Lung (tissue), 17 donors: ENCODE measurements at places on chromosomes 6 and 20.

- peaks cover 2% of the 10 kb centered on the region for H3K36me3 ChIP-seq
- H3K4me3 ChIP-seq = no peak overlapping the region
- H3K4me1 ChIP-seq = no peaks in the 10 kb centered on the region
- peak; percentile 59 for DNase-seq
Measured at GRCh38 chr20:48709744-48710143, 118.1 kb downstream of the PREX1 start.

DNA sequence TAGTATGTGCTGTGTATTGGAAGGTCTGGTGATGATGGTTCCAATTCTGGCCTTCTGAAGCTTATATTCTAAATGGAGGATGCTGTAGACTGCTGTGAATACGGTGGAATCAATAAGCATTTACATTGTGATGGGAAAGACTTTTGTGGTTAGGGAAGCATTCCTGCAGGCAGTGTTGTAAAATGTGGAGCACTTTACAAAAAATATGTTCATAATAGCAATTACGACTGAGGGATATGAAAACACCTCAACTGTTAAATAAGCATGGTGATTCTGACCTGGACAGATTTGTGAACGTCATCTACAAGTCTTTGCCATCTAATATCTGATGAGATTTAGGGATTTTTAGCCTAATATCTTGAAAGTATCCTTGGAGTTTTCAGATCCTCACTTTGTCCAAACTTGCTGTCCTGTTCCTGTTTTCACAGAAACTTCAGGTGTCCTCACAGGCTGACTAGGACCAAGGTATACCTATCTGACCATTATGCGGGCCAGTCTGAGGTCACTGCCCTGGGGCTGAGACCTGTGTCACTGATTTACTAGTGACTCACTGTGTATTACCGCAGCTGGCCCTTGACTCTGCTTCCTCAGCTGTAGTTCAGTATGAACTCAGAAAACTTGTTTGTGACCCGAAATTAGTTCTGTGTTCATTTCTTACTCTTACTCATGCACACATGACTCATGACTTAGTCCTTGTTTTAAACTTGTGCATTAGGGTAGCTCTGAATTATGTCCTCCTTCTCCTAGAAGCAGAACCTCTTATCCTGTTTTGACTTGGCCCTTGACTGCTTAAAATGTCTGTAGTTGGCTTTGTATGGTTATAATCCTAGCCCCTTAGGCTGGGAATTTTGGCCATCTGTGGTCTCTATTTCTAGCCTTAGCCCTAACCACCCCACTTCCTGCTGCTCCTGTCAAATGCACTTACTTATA lies 343.0 kb downstream of the CDKAL1 start:
- H3K4me1 ChIP-seq = no peaks in the 10 kb centered on the region
- H3K36me3 ChIP-seq = no peaks in the 10 kb centered on the region
- DNase-seq = no peak
- no peaks in the 10 kb centered on the region for H3K27me3 ChIP-seq
- H3K4me3 ChIP-seq = no peak overlapping the region

- peaks cover 3% of the 10 kb centered on the region for H3K4me1 ChIP-seq
- DNase-seq = no peak
- H3K4me3 ChIP-seq = no peak overlapping the region
- H3K36me3 ChIP-seq = peaks cover 15% of the 10 kb centered on the region
- H3K27ac ChIP-seq = no peak overlapping the region
Measured at GRCh38 chr6:3285732-3286131, 27.0 kb downstream of the PSMG4 start.

DNA sequence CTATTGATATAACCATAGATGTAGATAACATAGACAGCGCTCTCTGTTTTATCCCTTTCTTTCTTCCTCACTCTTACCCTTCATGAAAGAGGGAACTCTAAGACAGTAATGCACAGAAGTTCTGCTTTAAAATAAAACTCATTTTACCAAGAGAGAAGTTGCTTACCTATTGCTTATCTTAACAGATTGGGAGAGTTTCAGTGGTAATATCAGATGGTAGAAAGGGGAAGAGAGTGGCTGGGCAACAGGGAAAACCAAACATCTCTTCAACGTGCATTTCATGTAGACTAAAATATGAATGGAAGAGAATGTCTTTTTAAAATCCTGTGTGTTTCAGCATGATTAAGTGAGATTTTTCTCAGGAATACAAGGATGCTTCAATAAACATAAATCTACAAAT lies 45.3 kb upstream of the SIRPG start:
- DNase-seq = no peak
- no peaks in the 10 kb centered on the region for H3K4me1 ChIP-seq
- no peaks in the 10 kb centered on the region for H3K36me3 ChIP-seq
- H3K27ac ChIP-seq = no peak overlapping the region

GRCh38 chr6:129516005-129516404 lies 194.0 kb downstream of the ARHGAP18 start:
- H3K4me3 ChIP-seq = no peak overlapping the region
- no peaks in the 10 kb centered on the region for H3K27me3 ChIP-seq
- H3K4me1 ChIP-seq = no peaks in the 10 kb centered on the region
- H3K36me3 ChIP-seq = peaks cover 8% of the 10 kb centered on the region
- no peak for DNase-seq
- no peak overlapping the region for H3K27ac ChIP-seq

DNA sequence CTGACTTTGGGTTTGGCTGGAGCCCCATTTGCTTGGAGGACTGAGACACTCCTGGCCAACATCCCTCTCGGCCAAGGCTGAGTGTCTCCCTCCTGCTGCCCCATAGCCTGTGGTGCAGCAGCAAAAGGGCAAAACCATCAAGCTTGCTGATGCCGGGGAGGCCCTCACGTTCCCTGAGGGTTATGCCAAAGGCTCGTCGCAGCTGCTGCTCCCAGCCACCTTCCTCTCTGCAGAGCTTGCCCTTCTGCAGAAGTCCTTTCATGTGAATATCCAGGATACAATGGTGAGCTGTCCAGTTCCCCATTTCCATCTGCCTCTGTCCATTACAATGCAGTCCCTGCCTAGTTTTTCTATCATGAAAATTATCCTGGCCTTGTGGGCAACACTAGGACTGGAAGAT lies 6.0 kb downstream of the BPIFB6 start:
- H3K27me3 ChIP-seq = peaks cover 2% of the 10 kb centered on the region
- no peaks in the 10 kb centered on the region for H3K36me3 ChIP-seq
- no peak for DNase-seq

- H3K27ac ChIP-seq = no peak overlapping the region
- no peak overlapping the region for H3K4me3 ChIP-seq
- no peak for DNase-seq
Measured at GRCh38 chr6:54320871-54321270, 12.6 kb downstream of the TINAG start.

- no peak overlapping the region for H3K27ac ChIP-seq
- peaks cover 2% of the 10 kb centered on the region for H3K4me1 ChIP-seq
- no peak overlapping the region for H3K4me3 ChIP-seq
Measured at GRCh38 chr6:152170702-152171667, 363.5 kb downstream of the ESR1 start.

DNA sequence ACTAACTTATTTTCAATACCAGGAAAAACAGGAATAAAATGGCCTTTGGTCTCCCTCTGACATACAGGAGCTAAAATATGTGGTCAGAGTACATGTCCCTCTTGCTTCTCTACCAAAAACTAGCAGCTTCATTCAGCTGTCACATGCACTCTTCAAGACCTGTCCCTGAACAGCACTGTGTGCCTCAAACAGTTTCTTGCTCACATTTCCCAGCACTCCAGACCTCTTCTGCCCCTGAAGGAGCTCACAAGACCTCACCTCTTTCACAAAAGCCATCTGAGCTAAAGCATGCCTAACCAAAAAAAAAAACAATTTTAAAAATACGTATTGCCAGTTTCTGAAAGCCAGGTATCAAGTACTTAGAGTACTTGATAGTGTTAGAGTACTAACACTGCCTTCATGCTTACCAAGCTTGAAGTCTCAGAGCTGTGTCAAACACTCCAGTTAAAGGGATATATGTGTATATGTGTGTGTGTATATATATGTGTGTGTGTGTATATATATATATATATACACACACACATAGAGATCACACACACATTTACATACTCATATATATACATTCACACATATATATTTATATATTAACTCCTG lies 148.3 kb upstream of the POU3F2 start:
- no peak overlapping the region for H3K27ac ChIP-seq
- no peak overlapping the region for H3K4me3 ChIP-seq
- DNase-seq = peak; percentile 41

- no peaks in the 10 kb centered on the region for H3K27me3 ChIP-seq
- H3K4me1 ChIP-seq = peaks cover 5% of the 10 kb centered on the region
- H3K36me3 ChIP-seq = no peaks in the 10 kb centered on the region
- H3K27ac ChIP-seq = no peak overlapping the region
- no peak for DNase-seq
- no peak overlapping the region for H3K4me3 ChIP-seq
Measured at GRCh38 chr6:46996860-46997641, 45.1 kb downstream of the ADGRF1 start.

DNA sequence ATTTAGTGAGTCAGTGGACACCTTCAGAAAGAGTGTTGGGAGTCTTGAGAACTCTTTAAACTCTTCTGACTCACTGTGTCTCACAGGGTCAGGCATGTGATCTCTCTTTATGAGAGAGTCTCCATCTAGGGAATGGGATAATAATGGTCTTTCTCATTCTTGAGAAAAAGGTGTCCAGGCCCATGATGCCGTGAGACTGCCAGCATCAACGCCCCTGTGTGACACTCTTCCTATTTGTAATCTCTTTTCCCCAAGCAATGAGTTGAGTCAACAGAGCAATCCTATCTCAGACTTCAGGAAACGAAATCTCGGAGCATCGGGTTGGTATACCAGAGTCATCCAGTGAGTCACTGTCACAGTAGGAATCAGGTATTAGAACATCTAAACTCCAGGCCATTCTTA lies 82.3 kb upstream of the BMP2 start:
- no peak overlapping the region for H3K27ac ChIP-seq
- DNase-seq = no peak
- no peaks in the 10 kb centered on the region for H3K36me3 ChIP-seq
- no peak overlapping the region for H3K4me3 ChIP-seq
- no peaks in the 10 kb centered on the region for H3K27me3 ChIP-seq
- no peaks in the 10 kb centered on the region for H3K4me1 ChIP-seq

DNA sequence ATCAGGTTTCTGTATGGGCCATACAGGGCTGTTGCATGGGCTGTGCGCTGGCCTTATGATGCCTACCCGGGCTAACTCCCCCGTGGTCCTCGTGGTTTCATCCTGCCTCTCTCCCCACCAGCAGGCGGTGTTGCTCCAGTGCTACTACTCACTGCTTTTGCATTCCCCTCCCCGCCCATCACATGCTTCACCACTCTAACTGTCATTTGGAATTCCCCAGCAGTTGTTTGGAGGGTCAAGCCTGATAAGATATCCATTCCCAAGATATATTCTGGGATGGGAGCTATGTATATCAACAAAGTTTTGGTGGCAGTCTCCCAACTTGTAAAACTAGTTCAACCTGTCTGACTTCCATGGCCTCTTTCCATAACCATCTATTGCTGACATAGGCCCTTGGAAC lies 233.2 kb upstream of the SOX4 start:
- H3K36me3 ChIP-seq = no peaks in the 10 kb centered on the region
- H3K4me3 ChIP-seq = no peak overlapping the region
- no peaks in the 10 kb centered on the region for H3K4me1 ChIP-seq
- DNase-seq = no peak

- H3K36me3 ChIP-seq = no peaks in the 10 kb centered on the region
- no peak overlapping the region for H3K4me3 ChIP-seq
- no peaks in the 10 kb centered on the region for H3K27me3 ChIP-seq
- H3K4me1 ChIP-seq = peaks cover 5% of the 10 kb centered on the region
- peak; percentile 77 for DNase-seq
- no peak overlapping the region for H3K27ac ChIP-seq
Measured at GRCh38 chr6:35562060-35562459, 49.4 kb upstream of the TULP1 start.

DNA sequence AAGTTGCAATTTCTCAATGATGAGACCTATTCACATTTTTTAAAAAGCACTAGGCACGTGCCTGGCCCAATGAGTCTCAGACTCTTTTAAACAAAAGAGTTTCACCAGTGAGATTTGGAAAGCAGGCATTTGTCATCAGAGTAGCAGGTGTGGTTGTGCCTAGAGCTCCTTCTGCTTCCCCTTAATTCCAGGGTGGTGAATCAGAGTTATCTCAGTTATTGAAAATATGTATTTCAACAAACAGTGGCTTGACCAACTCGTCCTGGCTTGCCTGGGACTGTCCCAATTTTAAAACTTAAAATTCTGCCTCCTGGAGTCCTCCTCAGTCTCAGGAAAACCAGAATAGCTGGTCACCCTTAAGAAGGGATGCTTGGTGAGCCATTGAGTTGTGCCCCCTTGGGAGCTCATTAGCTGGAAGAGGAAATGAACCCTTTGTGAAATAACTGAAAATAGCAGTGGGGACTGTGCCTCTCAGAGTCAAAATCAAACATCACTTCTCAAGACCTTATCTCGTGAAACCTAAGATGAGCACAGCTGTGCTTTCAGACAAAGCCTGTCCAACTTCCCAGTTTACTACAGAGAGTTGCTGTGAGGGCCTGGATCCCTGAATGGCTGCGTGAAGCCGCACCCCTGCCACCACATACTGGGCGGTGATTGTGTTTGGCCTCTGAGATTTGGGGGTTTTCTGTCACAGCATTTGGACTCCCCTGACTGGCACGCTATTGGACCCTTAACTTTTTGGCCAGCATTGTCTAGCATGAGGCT lies 116.3 kb downstream of the ANKRD60 start:
- peaks cover 1% of the 10 kb centered on the region for H3K4me1 ChIP-seq
- no peak overlapping the region for H3K4me3 ChIP-seq
- no peaks in the 10 kb centered on the region for H3K36me3 ChIP-seq
- DNase-seq = peak; percentile 21

GRCh38 chr6:148596891-148597455 lies 149.9 kb upstream of the UST start:
- peak; percentile 41 for DNase-seq
- no peaks in the 10 kb centered on the region for H3K27me3 ChIP-seq

DNA sequence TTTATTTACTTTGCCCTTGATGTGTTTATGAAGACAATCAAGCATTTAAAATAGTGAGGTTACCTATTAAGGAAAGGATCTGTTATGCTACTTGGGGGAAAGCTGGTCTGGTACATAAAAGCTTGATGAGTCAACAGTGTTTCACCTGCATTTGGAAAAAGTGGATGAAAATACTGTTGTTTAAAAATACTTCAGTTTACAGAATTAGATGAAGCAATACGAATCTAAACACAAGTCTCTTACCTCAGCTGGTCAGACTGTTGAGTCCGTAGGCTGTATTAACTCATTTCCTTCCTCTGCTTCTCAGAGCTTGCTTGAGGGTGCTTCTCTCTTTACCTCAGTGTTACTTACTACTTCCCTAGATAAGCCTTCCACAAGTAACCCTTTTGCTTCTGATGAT lies 36.1 kb downstream of the NKX2-4 start:
- H3K27me3 ChIP-seq = no peaks in the 10 kb centered on the region
- no peaks in the 10 kb centered on the region for H3K4me1 ChIP-seq

- peaks cover 14% of the 10 kb centered on the region for H3K4me1 ChIP-seq
- H3K36me3 ChIP-seq = no peaks in the 10 kb centered on the region
- no peaks in the 10 kb centered on the region for H3K27me3 ChIP-seq
- no peak for DNase-seq
- H3K27ac ChIP-seq = no peak overlapping the region
Measured at GRCh38 chr20:1338801-1339200, 9.9 kb upstream of the SDCBP2 start.

- no peak overlapping the region for H3K27ac ChIP-seq
- no peak for DNase-seq
- peaks cover 3% of the 10 kb centered on the region for H3K4me1 ChIP-seq
- peaks cover 3% of the 10 kb centered on the region for H3K36me3 ChIP-seq
- H3K27me3 ChIP-seq = no peaks in the 10 kb centered on the region
Measured at GRCh38 chr6:147528511-147529145, 20.1 kb downstream of the SAMD5 start.
